ENCODE measurements at places on chromosomes 4 and X.

DNA sequence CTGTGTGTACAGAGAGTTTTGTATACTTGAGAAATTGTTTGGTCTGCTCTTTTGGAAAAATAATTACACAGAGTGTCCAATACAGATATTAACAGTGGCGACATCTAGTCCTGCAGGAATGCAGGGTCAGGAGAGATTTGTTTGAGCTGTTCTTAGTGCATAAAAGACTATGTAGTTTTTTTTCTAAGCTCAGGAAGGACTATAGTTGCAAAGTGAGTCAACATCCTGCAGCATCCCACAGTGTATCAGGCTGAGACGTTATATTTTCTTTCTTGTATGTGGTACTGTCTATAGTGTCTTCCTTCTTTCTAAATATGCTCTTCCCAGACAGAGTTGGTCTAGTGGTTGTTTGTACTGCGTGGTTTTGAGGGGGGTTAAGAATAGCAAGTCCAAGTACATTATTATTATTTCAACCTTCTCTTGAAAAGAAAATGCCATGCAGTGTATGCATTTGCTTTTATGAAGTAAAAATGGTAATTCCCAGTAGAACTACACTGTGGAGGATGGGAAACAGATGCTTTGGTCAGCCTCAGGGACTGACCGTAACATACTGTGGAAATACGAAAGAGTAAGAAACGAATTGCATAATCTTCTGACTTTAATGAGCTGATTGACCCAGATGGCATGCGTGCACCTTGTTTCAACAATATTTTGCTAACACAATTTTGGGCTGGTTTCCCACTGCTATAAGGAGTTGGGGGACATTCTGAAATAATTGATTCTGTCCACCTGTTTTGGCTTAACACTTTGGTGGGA is 67.4 kb downstream of the DMP1 start:
- no peak for DNase-seq

DNA sequence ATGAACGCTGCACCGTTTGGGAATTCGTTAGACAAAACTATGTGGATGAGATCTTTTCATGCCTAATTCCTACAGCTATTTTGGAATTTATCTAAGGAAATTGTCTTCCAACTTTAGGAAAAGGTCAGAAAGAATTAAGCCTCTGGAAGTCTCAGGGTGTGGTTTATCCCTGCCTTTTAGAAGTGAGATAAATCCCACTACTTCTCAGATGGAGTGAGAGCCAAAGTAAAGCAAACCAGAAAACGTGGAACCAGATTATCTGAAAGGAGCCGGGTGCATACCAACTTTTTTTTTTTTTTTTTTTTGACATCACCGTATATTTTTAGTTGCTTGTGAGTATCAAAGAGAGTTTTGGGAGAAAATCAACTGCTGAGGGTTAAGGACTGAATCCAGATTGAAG is 79.6 kb downstream of the VCX2 start:
- DNase-seq, result no peak

DNA sequence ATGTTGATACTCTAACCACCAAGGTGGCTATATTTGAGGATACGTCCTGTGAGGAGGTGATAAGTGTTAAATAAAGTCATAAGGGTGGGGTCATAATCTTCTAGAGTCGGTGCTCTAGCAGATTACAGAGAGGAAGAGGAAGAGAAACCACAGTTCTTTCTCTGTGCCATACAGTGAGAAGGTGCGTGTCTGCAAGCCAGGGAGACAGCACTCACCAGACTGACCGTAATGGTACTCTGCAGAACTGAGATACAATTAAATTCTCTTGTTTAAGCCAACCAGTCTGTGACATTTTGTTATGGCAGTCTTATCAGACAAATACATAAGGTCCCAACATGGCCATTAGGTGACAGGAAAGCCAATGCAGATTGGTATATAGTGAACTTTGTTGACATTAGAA is 480.9 kb upstream of the IGFBP7 start:
- DNase-seq, result no peak

- no peak for DNase-seq
These were observed 30.8 kb downstream of the ASB5 start for GRCh38 chr4:176238157-176238610.

- no peak for DNase-seq
These were observed 357.8 kb upstream of the SLC7A11 start for GRCh38 chr4:138599965-138600364.

- no peak for DNase-seq
These were observed 39.9 kb downstream of the SEPSECS start for GRCh38 chr4:25120146-25120940.

DNA sequence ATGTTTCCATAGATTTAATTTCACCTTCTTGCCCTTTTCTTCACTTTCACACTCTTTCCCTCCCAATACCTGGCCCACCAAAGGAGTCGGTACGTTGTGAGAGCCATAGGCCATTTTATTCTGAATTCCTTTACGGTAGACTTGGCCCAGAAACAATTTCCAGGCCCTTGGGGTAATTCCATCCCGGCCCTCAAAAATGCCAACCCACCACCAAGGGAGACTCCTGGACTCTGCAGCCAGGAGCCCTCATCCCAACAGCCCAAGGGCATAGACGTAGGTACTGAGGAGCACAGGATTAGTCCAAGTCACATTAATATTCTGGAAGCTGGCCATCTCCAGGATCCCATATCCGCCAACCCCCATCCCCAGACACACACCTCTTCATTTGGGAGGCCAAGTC is 102.9 kb downstream of the LIMCH1 start:
- DNase-seq, result no peak

DNA sequence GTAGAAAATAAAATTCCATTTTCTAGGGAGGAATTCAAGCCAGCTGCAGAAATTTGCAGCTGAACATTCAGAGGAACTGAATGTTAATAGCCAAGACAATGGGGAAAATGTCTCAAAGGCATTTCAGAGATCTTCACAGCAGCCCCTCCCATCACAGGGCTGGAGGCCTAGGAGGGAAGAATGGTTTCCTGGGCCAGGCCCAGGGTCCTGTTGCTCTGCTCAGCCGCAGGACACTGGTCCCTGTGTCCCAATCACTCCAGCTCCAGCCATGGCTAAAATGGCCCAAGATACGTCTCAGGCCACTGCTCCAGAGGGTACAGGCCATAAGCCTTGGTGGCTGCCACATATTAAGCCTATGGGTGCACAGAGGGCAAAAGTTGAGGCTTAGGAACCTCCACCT is 20.4 kb downstream of the FAM13A start:
- no peak for DNase-seq

DNA sequence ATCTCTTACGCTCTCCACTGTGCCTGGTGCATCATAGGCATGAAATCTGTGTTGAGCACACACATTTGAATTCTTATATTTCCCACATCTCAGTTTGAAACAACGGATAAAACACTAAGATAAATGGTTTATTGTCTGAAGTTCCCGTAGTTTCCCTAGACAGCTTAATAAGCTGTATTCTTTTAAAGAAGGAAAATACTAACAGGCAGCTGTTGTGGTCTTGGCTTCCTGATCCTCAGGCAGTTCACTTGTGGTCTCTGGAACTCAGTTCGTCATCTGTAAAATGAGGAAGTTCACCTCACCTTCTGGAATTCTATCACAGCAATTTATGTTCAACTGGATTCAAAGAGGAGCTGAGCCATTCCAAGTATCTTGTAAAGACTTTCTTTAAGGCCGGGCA is 1805.6 kb upstream of the TENM3 start:
- no peak for DNase-seq

- no peak for DNase-seq
These were observed 71.1 kb downstream of the NYX start for GRCh38 chrX:41518127-41518840.

- DNase-seq, result no peak
These were observed 23.5 kb downstream of the TMEM31 start for GRCh38 chrX:103734125-103734760.

DNA sequence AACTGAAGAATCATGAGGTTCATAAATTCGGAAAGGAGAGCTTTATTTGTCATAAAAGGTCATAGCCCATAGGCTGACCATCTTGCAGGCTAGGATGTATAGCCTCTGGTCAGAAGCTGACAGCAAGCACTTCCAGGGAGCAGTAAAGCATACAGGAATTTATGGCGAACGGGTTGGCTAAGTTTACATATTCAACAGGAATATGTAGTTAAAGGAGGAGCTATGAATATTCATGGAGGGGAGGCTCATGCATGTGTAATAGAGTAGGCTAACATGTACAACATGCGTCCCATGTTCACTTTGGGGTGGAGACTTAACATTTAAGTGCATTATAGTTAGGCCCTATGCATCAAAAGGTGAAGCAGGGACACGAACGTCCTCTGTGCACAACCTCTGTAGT is 1425.7 kb upstream of the TENM3 start:
- DNase-seq, result no peak

DNA sequence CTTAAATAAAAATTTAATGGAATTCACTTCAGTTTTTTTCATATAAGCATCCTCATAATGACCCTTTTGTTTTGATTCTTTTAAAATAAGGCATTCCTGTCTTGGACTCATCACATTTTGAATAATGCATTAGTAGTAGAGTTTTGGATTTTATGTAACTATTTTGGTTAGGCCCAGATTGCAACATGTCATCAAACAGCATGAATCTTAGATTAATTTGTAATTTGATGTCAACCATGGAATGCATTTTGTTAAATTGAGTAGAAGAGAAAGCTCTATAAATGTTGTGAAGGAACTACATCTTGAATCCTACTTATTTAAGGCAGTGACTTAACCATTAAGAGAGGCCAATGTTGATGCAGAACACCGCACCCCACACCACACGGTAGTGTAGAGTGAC is 3.1 kb downstream of the DIAPH2 start:
- DNase-seq, result no peak

DNA sequence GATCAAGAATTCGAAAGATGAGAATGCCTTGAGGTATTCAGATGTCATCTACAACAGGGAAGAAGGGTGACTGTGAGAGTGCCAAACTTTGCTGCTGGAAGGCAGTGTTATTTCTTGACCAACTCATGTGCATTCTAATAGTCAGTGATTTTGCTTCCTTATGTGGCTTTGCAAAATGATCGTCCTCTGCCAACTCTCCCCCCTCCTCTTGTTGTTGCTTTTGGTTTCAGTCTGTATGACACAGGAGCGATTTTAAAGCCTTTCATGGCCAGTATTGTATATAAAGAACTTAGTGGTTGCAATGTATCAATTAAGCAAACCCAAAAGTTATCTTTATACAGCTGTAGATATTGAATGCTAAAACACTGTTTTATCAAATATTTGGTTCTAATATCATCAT is 379.1 kb downstream of the IL1RAPL1 start:
- no peak for DNase-seq

- no peak for DNase-seq
These were observed 8.0 kb downstream of the CYP2U1 start for GRCh38 chr4:107939307-107939706.

DNA sequence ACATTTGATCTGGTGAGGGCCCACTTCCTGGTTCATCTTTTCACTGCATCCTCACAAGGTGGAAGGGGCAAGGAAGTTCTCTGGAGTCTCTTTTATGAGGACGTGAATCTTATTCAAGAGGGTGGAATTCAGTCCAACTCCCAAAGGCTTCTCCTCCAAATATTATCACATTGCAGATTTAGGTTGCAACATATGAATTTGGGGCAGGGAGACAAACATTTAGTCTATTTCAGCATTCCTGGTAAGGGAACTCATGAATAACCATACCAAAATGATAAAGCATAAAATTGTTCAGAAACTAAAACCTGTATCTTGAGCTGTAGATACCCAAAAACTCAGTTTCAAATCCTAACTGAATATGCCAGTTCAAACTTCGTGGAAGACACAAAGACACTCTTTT is 246.8 kb downstream of the QDPR start:
- no peak for DNase-seq

DNA sequence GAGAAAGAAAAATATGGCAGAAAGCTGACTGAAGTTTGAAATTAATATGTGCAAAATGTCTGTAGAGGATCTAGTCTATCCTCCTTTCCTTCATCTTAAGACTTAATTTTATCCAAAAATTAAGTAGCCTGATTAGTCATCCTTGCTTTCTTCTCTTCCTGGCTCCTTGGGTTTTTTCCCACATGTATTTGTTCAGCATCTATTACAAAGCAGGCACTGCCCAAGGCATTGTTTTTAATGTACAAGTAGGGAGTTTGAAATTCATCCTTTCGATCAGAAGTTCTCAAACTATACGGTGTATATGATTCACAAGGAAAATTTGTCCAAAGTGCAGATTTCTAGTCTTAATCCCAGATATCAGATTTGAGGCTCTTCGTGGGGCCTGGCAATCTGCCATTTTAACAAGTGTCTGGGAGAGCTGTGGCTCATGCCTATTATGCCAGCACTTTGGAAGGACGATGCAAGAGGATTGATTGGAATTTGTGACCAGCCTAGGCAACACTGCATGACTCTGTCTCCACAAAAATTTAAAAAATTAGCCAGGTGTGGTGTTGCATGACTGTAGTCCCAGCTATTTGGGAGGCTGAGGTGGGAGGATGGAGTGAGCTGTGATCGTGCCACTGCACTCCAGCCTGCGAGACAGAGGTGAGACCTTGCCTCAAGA is 19.4 kb upstream of the YTHDC1 start:
- DNase-seq, result no peak

GRCh38 chrX:145190801-145191389 is 56.4 kb upstream of the SPANXN1 start:
- no peak for DNase-seq

- DNase-seq, result peak; percentile 45
These were observed 237.6 kb downstream of the AFAP1 start for GRCh38 chr4:7701866-7702649.
